ENCODE measurements at places on chromosomes 13 and 19.
A peak's percentile ranks its signal among the peaks of the same experiment; 100 is the strongest.

DNA sequence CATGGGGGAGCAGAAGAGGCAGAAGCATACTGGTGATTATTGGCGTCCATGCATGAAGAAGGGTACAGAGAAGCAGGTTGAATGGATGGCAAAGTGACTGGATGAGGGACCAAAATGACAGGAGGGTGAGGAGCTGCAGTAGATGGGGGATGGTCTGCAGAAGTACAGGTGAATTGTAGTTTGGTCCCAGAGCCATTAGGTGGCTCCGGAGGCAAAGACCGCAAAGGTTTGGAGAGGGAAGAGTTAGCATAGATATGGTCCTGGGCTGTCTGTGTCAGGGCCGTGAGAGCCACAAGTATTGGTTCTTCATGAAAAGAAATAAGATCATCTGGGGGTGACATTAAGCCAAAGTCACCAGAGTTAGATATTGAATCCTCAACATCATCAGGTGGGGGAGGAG is 59.0 kb upstream of the ZNF726 start:
- no peak for DNase-seq

- no peak for DNase-seq
These were observed 19.9 kb downstream of the UHRF1 start for GRCh38 chr19:4929186-4929585.

DNA sequence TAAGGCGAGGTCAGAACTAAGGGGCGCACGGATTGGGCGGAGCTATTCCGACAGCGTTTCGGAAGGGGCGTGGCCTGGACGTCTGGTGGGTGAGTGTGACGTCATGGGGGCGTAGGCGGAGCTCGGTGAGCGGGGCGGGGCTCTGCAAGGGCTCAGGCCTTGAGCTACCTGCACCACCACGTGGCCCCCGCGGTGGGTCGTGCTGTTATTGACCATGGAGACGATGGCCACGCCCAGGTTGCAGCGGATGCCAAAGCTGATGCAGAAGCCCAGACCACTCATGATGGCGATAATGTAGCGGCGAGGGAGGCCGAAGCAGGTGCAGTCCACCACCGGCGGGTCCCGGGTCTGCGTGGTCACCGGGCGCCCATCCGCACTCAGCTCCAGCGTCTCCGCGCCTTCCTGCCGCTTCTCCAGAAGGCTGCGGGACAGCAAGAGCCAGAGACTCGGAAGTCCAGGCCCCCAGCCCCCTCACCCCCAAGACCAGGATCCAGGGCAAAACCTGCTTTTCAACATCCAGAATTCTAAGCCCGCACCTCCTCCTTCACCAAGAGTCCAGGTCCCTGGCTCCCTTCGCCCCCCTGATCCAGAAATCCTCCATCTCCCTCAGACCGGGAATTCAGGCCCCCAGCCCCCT is 4.8 kb downstream of the SLC17A7 start:
- DNase-seq = no peak

DNA sequence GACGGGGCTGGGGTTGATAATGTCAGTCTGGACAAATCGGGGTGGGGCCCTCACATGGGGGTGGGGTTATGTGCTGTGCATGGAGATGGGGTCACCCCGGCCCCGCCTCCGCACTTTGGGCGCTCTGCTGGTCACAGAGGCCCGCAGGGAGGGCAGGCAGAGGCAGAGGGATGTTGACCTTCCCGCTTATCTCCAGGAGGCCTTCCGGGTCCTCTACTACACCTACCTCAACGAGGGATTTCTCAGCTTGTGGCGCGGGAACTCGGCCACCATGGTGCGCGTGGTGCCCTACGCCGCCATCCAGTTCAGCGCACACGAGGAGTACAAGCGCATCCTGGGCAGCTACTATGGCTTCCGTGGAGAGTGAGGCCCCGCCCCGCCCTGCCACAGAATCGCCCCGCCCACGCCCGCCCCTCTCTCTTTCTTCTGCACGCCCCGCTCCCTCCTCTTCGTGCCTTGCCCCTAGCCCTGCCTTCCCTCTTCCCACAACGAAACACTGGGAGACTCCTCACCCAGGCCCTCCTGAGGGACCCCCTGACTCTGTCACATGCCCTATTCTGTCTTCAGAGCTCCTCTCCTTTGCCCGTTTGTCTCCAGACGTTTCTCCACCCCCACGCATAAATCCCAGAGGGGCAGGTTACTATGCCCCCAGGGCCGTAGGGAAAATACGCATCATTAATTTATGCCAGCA is 32.8 kb downstream of the TMEM161A start:
- peak; percentile 89 for DNase-seq

GRCh38 chr13:48644141-48644540 is 9.6 kb upstream of the CYSLTR2 start:
- DNase-seq = no peak

DNA sequence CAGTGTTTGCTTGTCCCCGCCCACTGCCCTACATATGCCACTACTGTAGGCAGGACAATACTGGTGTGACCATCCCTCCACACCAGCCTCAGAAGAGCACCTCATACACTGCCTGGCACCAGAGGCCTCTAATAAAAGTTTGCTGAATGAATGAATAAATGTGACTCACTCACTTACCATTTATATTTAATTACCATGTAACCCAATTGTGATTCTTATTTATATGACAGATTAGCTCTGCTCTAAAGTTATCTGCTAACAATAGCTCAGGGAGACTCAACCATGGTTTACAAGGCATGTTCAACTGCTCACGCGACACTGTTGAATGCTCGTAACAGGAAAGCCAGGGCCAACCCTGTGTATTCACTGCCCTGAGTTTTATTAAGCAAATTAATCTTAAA is 66.0 kb upstream of the DOCK9 start:
- DNase-seq = no peak

GRCh38 chr13:95251641-95252040 is 49.6 kb downstream of the ABCC4 start:
- DNase-seq = no peak

GRCh38 chr13:37595162-37595561 is 3.4 kb downstream of the POSTN start:
- no peak for DNase-seq

DNA sequence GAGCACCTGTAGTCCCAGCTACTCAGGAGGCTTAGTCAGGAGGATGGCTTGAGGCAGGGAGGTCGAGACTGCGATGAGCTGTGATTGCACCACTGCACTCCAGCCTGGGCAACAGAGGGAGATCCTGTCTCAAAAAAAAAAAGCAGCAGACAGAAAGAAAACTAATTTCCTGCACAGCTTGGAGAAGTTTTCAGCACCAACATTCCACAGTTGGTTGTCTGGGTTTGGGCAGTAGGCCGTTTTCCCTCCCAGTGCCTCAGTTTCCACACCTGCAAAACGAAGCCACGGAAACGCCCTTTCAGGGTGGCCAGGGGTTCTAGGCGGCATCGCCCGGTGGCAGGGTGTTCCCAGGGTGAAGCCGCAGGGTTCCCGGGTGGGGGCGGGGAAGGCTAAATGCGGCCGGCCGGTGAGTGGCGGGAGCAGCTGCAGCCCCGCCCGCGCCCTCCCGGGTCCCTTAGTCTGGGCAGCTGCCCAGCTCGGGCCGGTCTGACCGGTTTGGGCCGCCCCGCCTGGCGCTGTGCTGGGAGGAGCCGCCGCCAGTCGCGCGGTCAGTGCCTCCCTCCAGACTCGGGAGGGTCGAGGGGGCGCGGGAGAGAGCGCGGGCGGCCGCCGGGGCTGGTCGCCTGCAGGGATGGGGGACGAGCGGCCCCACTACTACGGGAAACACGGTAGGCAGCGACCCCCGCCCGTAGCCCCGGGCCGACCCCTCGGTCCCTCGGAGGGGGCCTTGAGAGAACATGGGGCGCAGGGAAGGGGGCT is at the start of gene SLC44A2:
Gene SLC44A2 (plus strand): TSS at position 551 of the 759 bp plus-strand sequence. CDS start 81 bp downstream, at position 632.
- DNase-seq = no peak

DNA sequence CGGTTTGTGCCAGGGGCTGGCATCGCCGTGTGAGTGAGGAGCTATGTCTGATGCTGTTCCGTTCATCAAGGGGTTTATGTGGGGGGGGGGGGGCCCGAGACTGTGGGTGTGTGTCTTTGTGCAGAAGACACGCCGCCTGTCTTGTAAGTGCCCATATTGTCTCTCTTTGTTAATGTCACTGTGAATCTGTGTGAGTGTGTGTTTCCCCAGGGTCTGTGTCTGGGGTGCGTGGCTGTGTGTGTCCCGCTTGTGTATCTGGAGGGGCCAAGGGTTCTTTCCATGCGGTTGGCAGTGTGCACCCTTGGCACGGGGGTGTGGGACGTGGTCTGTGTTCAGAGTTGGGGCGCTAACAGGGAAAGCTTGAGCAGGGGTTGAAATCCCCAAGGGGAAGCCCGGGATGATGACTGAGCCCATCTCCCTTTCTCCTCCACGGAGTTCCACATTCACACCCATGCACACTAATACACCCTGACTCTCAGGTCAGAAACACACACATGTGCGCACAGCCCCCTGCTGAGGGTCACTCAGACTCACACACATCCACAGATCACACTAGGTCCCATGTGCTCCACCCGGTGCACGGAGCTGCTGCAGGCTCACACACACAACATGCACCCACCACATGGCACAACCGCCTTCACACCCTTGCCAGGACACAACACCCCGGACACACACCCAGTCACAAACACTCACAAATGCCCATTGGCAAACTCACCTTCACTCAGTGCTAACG is 1.8 kb downstream of the NCAN start:
- no peak for DNase-seq

GRCh38 chr19:12244370-12244769 is 50.3 kb downstream of the ZNF44 start:
- no peak for DNase-seq

GRCh38 chr13:39876258-39876657 is 220.8 kb downstream of the COG6 start:
- no peak for DNase-seq

DNA sequence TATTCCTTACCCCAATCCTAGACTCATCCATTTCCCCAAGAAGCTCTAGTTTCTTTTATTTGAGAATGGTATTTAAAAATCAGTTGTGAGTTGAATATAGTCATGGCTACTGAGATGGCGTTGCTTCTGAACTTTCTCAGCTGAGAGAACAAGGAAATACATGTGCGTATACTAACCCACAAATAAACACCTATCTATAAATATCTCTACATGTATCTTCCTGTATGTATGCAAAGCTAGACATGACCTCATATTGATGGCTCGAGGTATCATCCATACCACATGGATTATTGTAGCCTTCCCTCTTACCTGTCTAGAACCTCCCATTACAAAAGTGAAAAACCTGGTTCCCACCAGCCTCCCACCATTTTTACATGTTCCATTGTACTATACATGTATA is 141.0 kb downstream of the UFM1 start:
- no peak for DNase-seq

DNA sequence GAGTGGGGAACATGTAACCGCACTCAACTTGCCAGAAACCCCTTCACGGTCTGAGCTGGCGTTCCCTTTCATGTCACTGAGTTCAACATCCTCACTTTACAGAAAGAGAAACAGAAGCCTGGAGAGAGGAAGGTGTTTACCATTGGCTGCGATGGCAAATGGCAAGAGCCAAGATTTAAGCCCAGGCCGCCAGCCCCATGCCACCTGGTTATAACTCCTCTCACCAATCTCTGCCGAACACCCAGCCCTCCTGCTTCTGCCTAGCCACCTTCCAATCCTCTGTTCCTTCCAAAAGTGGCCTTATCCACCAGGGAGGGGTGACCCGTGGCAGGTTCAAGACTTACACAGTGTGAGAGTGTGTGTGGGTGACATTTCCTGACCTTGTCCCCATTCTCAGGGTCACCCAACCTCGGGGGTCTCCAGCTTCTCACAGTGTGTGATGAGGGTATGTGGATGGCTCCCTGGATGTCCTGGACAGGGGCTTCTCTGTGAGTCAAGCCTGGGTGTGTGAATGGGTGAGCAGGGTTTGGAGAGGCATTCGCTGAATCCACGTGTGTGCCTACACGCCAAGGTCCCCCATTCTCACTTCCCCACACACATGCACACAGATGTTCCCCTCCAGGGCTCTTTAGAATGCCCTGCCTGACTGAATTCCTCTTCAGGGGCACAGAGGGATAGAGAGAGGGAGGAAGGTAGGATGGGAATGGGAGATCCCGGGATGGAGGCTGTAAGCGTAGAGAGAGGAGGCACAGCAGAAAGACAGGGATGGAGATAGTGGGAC is 1.2 kb downstream of the CADM4 start:
- DNase-seq = no peak

GRCh38 chr13:42396901-42397655 is 125.1 kb downstream of the AKAP11 start:
- no peak for DNase-seq

DNA sequence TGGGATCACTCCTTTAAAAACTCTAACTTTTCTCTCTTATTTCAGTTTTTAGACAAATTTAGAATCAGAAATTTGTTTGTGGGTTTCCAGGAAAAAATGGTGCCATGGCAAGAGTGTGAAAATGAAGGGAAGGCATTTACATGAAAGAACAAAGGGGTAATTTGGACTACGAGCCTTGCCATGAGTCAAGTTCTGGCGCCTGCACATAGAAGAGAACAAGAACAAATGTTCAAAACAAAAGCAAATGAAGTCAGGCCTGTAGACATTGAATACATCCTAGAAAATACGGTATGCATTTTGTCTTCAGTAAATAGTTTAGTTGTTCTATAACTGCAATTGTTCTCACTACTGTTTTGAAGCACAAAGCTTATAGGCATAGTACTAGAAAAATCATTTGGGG is 1390.5 kb downstream of the EFNB2 start:
- DNase-seq = no peak

DNA sequence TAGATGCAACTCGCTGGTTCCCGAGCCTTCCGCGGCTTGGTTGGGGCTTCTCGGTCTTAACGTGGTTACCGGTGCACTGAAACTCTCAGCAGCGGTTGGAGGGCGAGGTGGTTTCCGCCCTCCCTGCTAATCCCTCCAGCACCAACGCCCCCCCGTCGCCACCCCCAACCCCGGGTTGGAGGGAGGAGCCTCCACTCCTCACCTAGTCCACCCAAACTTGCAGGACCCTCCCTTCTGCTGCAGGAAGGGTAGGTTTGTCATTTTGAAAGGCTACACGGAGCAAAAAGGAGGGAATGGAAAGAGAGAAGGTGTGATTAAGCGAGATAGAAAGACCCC is 465.0 kb downstream of the ITGBL1 start:
- DNase-seq = no peak

DNA sequence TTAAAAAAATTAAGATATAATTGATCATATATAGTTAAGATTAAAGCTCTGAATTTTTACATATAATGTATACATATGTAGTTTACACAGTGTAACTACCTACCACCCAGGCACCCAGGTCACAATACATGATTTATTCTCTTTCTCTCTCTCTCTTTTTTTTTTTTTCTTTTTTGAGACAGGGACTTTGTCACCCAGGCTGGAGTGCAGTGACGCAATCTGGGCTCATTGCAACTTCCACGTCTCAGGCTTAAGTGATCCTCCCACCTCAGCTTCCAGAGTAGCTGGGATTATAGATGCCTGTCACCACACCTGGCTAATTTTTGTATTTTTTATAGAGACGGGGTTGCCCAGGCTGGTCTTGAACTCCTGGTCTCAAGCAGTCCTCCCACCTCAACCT is 18.8 kb upstream of the CLASRP start:
- no peak for DNase-seq

GRCh38 chr13:75052616-75053015 is 429.4 kb downstream of the TBC1D4 start:
- DNase-seq = no peak

DNA sequence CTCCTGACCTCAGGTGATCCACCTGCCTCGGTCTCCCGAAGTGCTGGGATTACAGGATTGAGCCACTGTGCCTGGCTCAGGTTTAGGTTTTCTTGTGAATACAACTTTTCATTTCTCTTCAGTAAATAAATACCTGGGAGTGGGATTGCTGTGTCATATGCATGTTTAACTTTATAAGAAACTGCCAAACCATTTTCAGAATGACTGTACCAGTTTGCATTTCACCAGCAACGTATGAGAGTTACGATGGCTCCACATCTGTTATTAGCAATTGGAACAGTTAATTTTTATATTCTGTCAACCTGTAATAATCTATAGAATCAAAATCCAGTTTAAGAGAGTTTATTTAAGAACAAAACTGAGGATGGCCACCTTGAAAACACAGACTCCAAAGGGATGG is 52.2 kb downstream of the TEX26 start:
- DNase-seq = no peak

Measured in SK-N-MC (cell line).